ENCODE measurements at places on chromosomes 1 and 21. TPM values are rescaled to one million over a fixed set of nuclear protein-coding genes. Genes with fewer than 3 reads are reported as not detected.
A peak's percentile ranks its signal among the peaks of the same experiment; 100 is the strongest.

- no peak overlapping the region for H3K4me3 ChIP-seq
- peaks cover 31% of the 10 kb centered on the region for H3K4me1 ChIP-seq
- no peaks in the 10 kb centered on the region for H3K27me3 ChIP-seq
- no peak for DNase-seq
- H3K27ac ChIP-seq, result peak overlapping the region; percentile 5
Measured at GRCh38 chr1:32939655-32940371, 24.8 kb downstream of the RNF19B start.

DNA sequence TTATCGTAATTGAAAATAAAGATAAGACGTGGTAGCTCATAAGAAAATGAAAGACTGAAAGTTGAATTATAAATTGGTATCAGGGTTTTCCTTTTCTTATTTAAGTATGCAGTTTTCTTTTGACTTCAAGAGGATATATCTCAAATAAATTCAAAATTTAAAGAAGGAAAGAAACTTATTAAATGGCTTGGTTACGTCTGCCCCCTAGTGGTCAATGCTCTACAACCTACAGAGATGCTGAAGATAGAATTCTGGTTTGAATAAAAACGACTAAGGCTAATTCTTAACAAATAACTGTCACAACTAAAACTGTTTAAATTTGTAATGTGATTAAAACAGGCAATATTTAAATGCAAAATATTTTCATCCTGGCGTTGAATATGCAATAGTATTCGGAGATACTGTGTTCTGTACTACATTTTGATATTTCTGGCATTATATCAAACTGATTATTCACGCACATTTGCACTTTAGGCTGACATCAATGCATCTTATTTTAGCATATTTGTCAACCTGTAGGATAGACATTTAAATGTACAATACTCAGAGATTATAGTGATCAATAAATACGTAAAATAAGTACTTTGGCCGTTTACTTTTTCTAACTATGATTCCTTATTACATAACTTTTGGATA, 26.8 kb downstream of the IFI44 start:
- no peak overlapping the region for H3K27ac ChIP-seq
- peaks cover 27% of the 10 kb centered on the region for H3K4me1 ChIP-seq

DNA sequence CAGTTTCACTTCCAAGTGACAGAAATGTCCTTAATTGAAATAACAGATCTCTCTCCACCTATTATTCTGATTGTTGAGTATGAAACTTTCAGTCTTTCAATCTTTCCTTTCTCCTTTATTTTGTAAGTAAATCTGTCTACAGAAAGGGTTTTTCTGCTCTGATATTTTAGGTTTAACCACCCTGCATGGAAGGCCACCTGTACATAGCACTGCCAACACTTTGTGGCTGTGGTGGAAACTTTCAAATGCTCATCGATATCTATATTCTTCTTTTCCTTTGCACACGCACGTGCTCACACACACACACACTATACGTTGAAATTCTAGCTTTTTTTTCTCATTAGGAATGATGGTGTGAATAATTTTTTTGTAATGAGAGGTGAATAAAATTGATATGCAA, 1179.3 kb downstream of the KCNT2 start:
- H3K27me3 ChIP-seq, result no peaks in the 10 kb centered on the region
- no peak for DNase-seq
- no peaks in the 10 kb centered on the region for H3K4me1 ChIP-seq
- H3K4me3 ChIP-seq, result no peak overlapping the region
- no peak overlapping the region for H3K27ac ChIP-seq

DNA sequence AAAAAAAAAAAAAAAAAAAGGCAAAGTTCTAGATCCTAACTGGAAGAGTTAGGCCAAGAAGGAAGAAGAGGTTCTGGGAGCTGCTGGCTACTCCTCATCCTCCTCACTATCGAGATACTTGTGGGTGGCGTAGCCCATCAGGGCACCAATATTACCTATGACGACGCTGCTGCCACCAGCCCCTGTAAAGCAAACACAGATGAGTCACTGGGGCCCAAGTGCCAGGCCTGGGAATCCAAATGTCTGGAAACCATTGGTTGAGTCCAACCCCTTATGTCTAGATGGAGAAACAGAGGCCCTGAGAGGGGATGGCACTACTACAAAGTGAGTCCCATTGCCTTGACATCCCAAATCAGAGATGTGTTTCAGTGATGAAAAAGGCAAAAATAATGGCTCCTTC, 5.7 kb downstream of the IFI6 start:
- H3K4me1 ChIP-seq, result peaks cover 42% of the 10 kb centered on the region
- no peak overlapping the region for H3K4me3 ChIP-seq
- peaks cover 30% of the 10 kb centered on the region for H3K36me3 ChIP-seq
- no peaks in the 10 kb centered on the region for H3K27me3 ChIP-seq
- H3K27ac ChIP-seq, result no peak overlapping the region
- DNase-seq, result no peak

GRCh38 chr1:110384581-110385321, 6.1 kb downstream of the SLC16A4 start:
- peak overlapping the region; percentile 54 for H3K27ac ChIP-seq
- H3K4me1 ChIP-seq, result peaks cover 12% of the 10 kb centered on the region
- H3K36me3 ChIP-seq, result peaks cover 15% of the 10 kb centered on the region

DNA sequence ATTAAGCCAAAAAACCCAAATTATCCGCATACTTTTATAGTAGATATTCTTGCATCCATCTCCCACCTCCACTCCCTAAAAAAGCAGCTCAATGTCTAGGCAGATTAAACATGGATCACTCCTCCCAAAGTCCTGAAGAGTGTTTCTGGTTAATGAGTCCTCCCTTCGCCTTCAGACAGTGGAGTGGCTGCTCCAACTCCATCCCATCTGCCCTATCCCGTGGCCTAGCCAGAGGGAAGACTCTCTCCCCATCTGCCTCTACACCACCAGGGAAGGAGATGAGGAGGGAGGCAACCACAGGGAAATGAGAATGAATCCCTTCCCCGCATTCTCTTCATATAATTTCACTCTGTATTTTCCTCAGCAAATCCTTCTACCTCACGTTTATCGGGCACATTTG, 103.8 kb downstream of the SLC45A1 start:
- no peak overlapping the region for H3K27ac ChIP-seq
- H3K4me3 ChIP-seq, result no peak overlapping the region
- no peaks in the 10 kb centered on the region for H3K27me3 ChIP-seq

- no peaks in the 10 kb centered on the region for H3K27me3 ChIP-seq
- no peak overlapping the region for H3K27ac ChIP-seq
- no peaks in the 10 kb centered on the region for H3K4me1 ChIP-seq
- no peak overlapping the region for H3K4me3 ChIP-seq
- H3K36me3 ChIP-seq, result peaks cover 3% of the 10 kb centered on the region
Measured at GRCh38 chr1:42646056-42646455, 12.2 kb upstream of the PPIH start.

DNA sequence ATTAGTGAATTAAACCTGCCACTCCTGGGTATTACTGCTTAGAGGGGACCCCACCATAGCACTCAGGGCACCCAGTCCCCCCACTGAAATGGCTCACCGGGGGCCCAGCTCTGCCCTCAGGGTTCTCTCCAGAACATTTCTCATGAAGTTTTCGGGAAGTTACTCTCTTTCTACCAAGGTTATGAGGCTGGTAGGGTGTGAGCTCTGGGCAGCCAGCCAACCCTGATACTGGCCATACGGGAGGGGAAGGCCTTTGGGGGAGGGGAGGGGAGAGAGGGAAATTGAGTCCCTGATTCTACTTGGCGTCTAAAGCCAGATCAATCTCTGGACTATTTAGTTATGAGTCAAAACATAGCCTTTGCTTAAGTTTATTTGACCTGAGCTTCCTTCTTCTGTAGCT, 12.9 kb upstream of the PDE9A start:
- H3K27ac ChIP-seq, result no peak overlapping the region
- H3K36me3 ChIP-seq, result no peaks in the 10 kb centered on the region
- no peak for DNase-seq

GRCh38 chr21:41571938-41572510, 64.1 kb upstream of the TMPRSS2 start:
- no peak for DNase-seq
- H3K4me1 ChIP-seq, result no peaks in the 10 kb centered on the region
- no peak overlapping the region for H3K4me3 ChIP-seq
- H3K27me3 ChIP-seq, result peaks cover 17% of the 10 kb centered on the region
- no peak overlapping the region for H3K27ac ChIP-seq

GRCh38 chr1:47023268-47024140, at the start of gene CYP4X1:
Gene CYP4X1 (plus strand): TSS chr1:47023669. CDS start chr1:47023818, 149 bp downstream.
- H3K27ac ChIP-seq, result no peak within 1 kb of the TSS
- no peak within 1 kb of the TSS for H3K4me3 ChIP-seq
- H3K36me3 ChIP-seq, result no peaks in the 10 kb centered on the region
- H3K4me1 ChIP-seq, result peaks cover 2% of the 10 kb centered on the region

DNA sequence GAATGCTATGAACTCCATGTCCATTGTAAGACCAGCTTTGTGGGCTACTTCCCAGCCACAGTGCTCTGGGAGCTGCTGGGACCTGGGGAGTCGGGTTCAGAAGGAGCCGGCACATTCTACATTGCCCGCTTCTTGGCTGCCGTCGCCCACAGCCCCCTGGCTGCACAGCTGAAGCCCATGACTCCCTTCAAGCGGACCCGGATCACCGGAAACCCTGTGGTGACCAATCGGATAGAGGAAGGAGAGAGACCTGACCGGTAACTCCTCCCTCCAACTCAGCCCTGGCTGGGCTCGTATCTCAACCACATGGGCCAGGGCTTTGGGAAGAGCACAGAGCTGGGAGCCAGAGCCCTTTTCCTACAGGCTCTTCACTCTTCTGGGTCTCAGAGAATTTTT, 15.4 kb downstream of the MOV10 start:
- H3K27me3 ChIP-seq, result no peaks in the 10 kb centered on the region
- DNase-seq, result no peak
- peaks cover 8% of the 10 kb centered on the region for H3K36me3 ChIP-seq
- H3K4me3 ChIP-seq, result no peak overlapping the region
- H3K27ac ChIP-seq, result no peak overlapping the region

GRCh38 chr1:210236840-210237409, 4.3 kb downstream of the SERTAD4 start:
- H3K27ac ChIP-seq, result no peak overlapping the region
- peaks cover 66% of the 10 kb centered on the region for H3K27me3 ChIP-seq

DNA sequence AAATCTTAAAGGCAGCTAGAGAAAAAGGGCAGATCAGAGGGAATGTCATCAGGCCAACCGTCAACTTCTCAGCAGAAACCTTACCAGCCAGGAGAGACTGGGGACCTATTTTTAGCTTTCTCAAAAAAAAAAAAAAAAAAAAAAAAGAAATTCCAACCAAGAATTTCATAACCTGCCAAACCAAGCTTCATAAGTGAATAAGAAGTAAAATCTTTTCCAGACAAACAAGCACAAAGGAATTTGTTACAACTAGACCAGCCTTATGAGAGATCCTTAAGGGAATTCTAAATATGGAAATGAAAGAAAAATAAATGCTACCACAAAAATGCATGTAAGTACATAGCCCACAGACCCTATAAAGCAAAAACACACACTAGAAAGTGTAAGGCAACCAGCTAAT, 267.7 kb downstream of the AKT3 start:
- H3K36me3 ChIP-seq, result peaks cover 32% of the 10 kb centered on the region
- no peak for DNase-seq
- H3K4me3 ChIP-seq, result no peak overlapping the region
- H3K27ac ChIP-seq, result no peak overlapping the region
- no peaks in the 10 kb centered on the region for H3K4me1 ChIP-seq

DNA sequence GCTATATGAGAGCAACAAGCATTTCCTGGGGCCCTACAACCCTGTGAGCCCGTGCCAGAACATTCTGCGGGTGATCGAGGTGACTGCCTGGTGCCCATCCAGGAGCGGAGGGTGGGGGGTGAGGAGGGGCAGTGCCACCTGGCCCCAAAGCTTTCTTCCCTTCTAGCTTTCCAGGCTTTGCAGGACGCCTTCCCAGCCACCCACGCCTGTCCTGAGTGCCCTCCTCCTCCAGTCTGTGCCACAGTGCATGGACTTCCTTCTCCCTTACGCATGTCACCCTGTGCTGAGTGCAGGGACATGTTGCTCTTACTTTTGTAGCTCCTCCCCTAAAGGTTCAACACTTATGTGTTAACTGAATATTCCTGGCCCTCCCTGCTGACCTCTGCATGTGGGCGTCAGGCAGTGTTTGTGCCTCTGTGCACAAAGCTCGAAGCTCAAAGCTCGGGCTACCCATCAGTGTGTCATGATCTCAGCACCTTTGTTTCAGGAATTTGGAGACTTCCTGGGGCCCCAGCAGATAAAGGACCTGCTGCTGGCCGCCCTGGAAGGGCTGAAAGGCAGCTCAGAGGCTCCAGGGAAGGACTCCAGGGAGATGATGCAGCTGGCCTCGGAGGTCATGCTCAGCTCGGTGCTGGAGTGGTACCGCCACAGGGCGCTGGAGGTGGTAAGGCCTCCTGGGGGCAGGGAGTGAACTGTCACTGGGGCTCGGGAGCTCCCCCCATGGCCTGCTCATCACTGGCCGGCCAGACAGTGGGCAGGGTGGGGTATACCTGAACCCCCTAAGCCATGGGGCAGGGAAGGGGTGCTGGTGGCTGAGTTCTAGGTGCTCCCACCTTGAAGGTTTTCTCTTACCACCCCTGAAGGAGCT, 36.7 kb upstream of the TTC4 start:
- no peaks in the 10 kb centered on the region for H3K36me3 ChIP-seq
- H3K4me1 ChIP-seq, result peaks cover 1% of the 10 kb centered on the region
- peaks cover 5% of the 10 kb centered on the region for H3K27me3 ChIP-seq
- H3K27ac ChIP-seq, result no peak overlapping the region
- no peak overlapping the region for H3K4me3 ChIP-seq

The TRIM67 gene
- not detected for total RNA-seq

The TPR gene
- total RNA-seq, result 144 TPM

The SMIM12 gene
- total RNA-seq, result 51.9 TPM

The FMO1 gene
- total RNA-seq, result not detected

The CAMK2N1 gene
- total RNA-seq, result 3.0 TPM

The SLC27A3 gene
- total RNA-seq, result 38.9 TPM

The OR2W3 gene
- total RNA-seq, result not detected
